ENCODE measurements at places on chromosomes 11 and 22. TPM values are rescaled to one million over a fixed set of nuclear protein-coding genes. Genes with fewer than 3 reads are reported as not detected.

DNA sequence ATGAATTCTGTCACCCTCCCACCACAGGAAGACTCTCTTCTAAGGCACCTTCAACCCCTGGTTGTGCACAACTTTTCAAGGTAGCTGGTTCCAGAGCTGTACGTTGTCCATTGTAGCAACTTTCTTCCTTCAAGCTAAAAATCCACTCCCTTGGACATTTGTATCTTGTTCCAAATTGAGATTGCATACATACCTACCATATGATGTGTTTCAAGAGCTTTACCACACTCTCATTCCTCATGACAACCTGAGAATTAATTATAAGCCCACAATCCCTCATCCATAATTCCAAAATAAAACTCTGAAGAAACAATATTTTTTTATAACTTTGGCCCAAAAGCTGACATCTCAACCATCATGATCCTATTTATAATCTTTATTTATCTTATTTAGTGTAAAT lies 3.0 kb downstream of the OR52W1 start:
- no peak overlapping the region for H3K4me3 ChIP-seq
- DNase-seq, result no peak
- no peaks in the 10 kb centered on the region for H3K4me1 ChIP-seq
- H3K36me3 ChIP-seq, result peaks cover 4% of the 10 kb centered on the region
- no peaks in the 10 kb centered on the region for H3K27me3 ChIP-seq

Gene KDELR3
- 8.1 TPM for total RNA-seq

- H3K4me3 ChIP-seq, result no peak overlapping the region
- no peaks in the 10 kb centered on the region for H3K27me3 ChIP-seq
- no peak for DNase-seq
- H3K27ac ChIP-seq, result no peak overlapping the region
These were observed 39.7 kb upstream of the CCDC89 start for GRCh38 chr11:85725510-85726258.

GRCh38 chr11:4459500-4459899 lies 10.4 kb downstream of the OR52K2 start:
- H3K27ac ChIP-seq, result no peak overlapping the region
- no peak for DNase-seq
- no peak overlapping the region for H3K4me3 ChIP-seq
- H3K27me3 ChIP-seq, result no peaks in the 10 kb centered on the region
- no peaks in the 10 kb centered on the region for H3K36me3 ChIP-seq

Gene OR10S1
- not detected for total RNA-seq

Data from liver (tissue), 10 donors.